Glutamatergic neuron (in vitro differentiated cells): ENCODE measurements at places on chromosomes 3 and 15.

GRCh38 chr15:67843571-67844387 is 3.9 kb upstream of the RNU6-1 start:
- no peak for DNase-seq

DNA sequence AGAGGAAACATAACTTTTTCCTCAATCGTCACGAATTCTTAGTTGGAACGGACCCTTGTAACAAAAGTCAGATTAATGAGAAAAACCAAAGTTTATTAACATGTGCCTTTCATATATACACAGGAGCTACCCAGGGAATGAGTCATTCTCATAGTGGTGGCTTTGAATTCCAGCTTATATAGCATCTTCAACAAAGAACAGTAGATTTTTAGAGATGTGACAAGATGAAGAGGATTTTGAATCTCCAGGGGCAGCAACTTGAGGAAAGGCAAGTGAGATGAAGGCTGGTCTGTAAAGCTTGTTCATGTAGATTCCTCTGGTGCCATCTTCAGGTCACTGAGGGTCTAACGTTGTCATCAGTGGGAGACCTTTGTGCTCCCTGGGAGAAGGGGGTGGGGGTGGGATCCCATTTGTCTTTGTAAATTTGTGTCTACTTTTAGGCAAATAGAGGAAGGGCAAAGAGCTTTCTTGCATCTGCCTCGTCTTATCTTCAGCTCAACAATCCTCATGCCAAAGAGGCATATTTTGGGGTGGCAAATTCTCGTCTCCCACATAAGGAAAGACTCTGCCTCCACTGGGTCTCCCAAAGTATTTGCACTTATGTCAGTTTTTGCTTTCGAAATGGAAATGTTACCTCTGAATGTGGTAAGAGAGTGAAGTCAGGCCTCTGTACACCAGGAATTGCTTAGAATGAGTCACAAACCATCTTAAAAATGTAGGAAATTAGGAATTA is 29.5 kb downstream of the CLEC3B start:
- DNase-seq: no peak

GRCh38 chr3:185630182-185630622 is 44.1 kb downstream of the SENP2 start:
- no peak for DNase-seq

DNA sequence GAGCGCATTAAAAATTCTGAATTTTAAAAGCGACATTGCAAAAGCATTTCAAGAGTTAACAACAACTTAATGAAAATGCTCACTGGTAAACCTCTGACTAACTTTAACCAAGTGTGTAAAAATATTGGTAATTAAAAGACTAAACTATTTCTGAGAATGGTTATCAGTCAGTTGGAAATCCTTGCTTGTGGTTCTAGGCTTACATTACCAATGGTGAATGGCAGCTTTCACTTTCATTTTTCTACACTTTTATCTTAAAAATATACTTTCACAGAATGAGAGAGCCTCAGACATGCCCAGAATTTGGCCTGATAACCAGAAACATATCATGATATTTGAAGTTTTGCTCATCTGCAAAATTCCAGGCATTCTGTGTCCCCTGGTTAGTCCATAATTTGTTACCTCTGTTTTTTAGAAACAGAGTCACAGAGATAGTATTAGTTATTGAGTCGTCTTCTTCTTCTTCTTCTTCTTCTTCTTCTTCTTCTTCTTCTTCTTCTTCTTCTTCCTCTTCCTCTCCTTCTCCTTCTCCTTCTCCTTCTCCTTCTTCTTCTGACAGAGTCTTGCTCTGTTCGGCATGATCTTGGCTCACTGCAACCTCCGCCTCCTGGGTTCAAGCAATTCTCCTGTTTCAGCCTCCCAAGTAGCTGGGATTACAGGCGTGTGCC is 5.5 kb upstream of the RNF111 start:
- no peak for DNase-seq

DNA sequence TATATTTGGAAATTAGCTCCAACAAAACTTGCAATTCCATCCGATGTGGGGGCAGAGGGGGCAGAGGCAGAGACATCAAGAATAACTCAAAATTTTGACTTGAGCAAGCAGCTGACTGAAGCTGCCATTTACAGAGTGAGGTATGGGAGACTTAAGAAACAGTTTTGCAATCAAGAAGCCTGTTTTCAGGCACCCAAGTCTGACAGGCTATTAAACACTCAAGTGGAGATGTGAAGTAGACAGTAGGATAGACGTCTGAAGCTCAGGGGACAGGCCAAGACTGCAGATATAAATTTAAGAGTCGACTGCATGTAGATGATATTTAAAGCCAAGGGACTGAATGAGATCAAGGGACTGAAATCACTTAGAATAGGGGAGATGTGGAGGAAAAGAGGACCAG is 9.9 kb upstream of the SH3BP5 start:
- DNase-seq: no peak

DNA sequence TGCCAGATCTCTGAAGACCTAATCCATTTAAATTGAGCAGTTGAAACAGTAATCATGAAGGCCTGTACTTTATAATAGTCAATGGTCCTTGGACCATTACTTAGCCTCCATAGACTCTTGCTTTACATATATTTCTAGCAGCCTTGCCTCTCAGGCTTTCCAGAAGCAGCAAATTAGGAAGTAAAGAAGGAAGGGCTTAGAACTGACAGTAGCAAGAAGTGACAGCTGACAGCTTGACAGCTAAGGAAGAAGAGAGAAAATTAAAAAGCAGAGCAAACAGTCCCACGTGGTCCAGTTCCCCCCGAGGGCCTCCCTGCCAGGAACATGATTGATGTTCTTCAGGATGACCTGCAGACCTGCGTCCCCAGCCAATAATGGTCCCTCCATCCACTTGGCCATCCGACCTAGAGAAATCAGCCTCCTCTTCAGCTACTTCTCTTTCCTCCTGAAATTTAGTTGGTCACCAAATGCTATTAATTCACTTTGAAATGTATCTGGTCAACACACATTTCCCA is 15.0 kb upstream of the PSMD6 start:
- DNase-seq: peak; percentile 33

DNA sequence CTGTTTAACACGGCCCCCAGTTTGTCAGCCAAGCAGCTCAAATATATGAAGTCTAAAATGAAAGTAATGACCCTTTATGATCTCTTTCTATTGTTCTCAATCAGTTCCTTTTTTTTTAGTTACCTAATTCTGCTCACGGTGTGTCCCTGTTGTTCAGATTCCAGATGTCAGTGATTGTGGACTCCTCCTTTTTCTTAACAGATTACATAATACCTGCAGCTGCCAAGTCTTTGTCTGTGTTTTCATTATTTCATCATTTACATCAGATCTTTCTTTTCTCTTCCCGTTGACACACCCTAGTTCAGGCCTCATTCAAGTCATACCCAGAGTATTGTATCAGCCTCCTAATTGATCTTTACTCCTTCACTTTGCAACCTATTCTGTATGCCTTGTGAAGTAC is 56.1 kb upstream of the SKIL start:
- DNase-seq: no peak

DNA sequence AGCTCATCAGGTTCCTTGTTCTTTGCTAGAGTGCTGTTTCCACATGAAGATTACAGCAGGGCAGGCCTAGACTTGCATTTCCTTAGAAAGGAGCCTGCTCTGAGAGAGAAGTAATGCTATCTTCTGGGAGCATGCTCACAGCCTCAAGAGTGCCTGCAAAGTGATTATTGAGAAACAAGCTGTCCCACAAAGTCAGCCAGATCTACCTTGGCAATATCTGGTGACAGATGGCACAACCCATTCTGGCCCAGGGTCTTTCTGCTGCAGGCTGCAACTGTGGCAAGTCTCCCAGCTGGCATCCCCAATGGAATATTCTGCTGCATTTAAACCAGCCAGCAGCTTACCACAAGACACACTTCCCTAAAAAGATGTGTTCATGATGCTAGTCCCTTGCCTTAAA is 29.3 kb downstream of the MTMR10 start:
- no peak for DNase-seq

DNA sequence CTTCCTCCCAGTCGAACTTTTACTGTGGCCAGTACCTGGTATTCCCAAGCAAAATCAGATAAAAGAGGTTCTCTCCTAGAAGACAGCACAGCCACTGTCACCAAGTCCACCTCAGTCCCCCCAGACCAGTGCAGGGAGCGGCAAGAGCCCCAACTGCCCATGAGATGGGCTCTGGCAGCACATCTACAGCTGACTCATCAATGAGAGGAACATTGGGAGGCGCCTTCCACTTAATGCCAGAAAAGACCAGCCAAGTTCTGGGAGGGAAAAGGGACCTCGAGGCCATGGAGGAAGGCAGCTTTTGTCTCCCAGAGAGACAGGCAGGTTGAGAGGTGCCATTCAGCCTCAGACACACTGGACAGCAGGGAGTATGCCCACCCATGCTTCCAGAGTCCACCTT is 28.2 kb downstream of the POC1A start:
- DNase-seq: no peak

- no peak for DNase-seq
Observed at GRCh38 chr3:194035406-194036138, 100.4 kb upstream of the HES1 start.
